ENCODE measurements at places on chromosomes 1 and 21.

DNA sequence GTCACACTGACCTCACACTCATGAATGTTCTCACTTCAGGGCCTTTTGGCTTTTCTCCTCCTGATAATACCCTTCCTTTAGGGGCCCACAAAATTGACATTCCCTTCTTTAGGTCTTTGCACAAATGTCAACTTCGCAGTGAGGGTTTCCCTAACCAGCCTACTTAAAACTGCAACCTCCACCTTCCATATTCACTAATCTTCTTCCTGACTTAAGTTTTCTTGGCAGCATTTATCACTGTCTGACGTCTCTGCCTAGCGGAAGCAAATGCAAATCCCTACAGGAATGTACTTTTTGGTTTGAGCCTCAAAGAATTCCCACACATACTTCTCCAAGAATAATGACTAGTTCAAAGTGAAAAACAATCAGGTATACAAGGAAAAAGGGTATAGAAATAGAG, 32.8 kb downstream of the INTS7 start:
- H3K27me3 ChIP-seq: no peaks in the 10 kb centered on the region
- no peak overlapping the region for H3K4me3 ChIP-seq
- peaks cover 10% of the 10 kb centered on the region for H3K36me3 ChIP-seq
- no peak for DNase-seq
- H3K27ac ChIP-seq: no peak overlapping the region

GRCh38 chr21:46323227-46323709, 402 bp downstream of the C21orf58 start:
- no peak overlapping the region for H3K27ac ChIP-seq
- peaks cover 31% of the 10 kb centered on the region for H3K36me3 ChIP-seq
- peak overlapping the region; percentile 94 for H3K4me3 ChIP-seq
- no peak for DNase-seq
- H3K27me3 ChIP-seq: no peaks in the 10 kb centered on the region
- H3K4me1 ChIP-seq: peaks cover 7% of the 10 kb centered on the region

GRCh38 chr1:161013131-161013487, 7.8 kb downstream of the F11R start:
- H3K36me3 ChIP-seq: peaks cover 30% of the 10 kb centered on the region
- no peak overlapping the region for H3K4me3 ChIP-seq
- no peak for DNase-seq
- peak overlapping the region; percentile 95 for H3K27ac ChIP-seq
- H3K27me3 ChIP-seq: no peaks in the 10 kb centered on the region

DNA sequence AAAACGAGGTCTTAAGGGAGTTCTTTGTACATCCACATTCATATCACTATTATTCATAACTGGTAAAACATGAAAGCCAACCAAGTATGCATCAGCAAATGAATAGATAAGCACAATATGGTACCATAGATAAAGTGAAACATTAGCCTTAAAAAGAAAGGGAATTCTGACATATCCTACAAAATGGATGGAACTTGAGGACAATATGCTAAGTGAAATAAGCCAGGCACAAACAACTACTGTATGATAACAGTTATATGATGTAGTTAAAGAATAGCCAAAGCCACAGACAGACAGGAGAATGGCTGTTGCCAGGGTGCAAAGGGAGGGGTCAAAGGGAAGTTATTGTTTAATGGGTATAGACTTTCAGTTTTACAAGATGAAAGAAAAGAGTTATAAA, 148.9 kb downstream of the EIF4G3 start:
- H3K27ac ChIP-seq: no peak overlapping the region
- H3K4me1 ChIP-seq: no peaks in the 10 kb centered on the region
- DNase-seq: no peak
- no peak overlapping the region for H3K4me3 ChIP-seq
- no peaks in the 10 kb centered on the region for H3K27me3 ChIP-seq
- peaks cover 36% of the 10 kb centered on the region for H3K36me3 ChIP-seq

DNA sequence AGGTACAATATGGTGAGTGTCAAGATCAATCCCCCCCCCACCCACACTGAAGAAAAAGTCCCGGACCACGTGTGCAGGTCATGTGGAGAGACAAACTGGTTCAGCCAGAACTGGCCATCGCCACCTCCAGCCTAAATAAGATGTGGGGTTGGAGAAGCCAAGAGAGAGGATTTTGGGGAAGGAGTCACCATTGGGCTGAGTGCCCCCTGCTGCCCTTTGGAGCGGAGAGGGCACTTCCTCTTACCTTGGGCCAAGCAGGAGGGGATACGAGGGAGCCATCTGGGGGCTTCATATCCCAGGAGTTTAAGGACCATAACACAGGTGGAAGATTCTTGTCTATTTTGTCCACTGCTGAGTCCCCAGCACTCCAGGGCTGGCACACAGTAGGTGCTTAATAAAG, 2.6 kb upstream of the TNFRSF1B start:
- no peak for DNase-seq
- H3K4me1 ChIP-seq: no peaks in the 10 kb centered on the region
- H3K27me3 ChIP-seq: no peaks in the 10 kb centered on the region

DNA sequence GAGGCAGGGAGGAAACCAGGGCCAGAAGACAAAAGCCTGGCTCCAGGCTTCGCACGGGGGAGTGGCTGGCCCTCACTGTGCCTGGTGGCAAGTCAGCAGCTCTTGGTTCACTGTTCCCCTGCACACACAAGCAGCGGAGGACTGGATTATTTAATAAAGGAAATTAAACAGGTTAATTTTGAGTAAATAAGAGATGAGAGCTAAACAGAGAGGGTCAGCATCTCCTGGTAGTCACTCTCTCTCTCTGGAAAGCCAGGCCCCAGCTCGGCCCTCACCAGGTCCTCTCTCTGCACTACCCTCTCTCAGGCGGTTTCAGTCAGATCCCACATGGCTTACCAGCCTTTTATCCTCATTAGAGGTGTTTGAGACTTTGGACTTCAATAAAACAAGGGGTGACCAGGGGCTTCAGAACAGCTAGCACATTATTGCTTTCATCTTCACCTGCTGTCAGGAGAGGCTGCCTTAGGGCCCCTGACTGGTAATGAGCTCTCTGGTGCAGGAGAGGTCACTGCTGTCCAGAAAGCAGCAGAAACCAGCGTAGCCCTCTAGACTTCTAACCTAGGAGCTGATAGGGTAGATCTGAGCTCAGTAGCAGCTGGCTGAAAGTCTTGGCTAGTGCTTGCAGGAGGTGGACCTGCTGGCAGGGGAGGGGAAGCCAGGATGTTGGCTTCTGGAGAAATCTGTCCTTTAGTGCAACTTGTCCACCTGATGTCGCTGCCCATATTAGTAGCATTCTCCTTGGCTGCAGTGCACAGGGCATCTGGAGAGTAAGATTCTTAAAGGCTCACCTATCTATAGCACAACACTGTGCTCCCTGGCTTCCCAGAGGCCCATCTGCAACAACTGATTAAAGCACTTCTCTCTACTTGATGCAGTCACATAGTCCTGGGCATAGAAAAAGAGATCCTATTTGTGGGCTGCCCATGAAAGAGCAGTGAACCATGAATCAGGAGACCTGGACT, 45.9 kb downstream of the SYT6 start:
- no peak overlapping the region for H3K4me3 ChIP-seq
- peaks cover 29% of the 10 kb centered on the region for H3K36me3 ChIP-seq
- peaks cover 5% of the 10 kb centered on the region for H3K4me1 ChIP-seq
- DNase-seq: no peak
- H3K27ac ChIP-seq: no peak overlapping the region

- no peak overlapping the region for H3K27ac ChIP-seq
- H3K36me3 ChIP-seq: peaks cover 4% of the 10 kb centered on the region
- no peak overlapping the region for H3K4me3 ChIP-seq
- H3K27me3 ChIP-seq: no peaks in the 10 kb centered on the region
- no peaks in the 10 kb centered on the region for H3K4me1 ChIP-seq
These were observed 16.2 kb downstream of the CFAP126 start for GRCh38 chr1:161351482-161351881.

DNA sequence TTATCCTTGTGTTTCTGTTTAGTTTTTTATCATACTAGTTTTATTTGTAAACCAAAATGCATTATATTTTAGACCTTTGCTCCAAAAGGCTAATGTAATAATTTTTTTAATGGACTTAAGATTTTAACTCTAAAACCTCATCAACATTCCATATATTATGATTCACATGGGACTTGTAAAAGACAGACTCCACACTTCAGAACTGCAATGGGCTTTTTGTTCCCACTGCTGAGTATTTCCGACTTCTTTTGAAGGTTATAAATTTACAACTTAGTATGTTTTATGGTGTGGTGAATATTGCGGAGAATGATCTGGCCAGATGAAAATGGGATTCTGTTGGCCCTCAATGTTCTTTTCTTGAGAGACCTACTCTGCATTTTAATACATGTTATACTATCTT, 678.5 kb downstream of the USP25 start:
- DNase-seq: no peak
- no peak overlapping the region for H3K4me3 ChIP-seq
- no peaks in the 10 kb centered on the region for H3K36me3 ChIP-seq
- H3K27ac ChIP-seq: no peak overlapping the region
- no peaks in the 10 kb centered on the region for H3K27me3 ChIP-seq

DNA sequence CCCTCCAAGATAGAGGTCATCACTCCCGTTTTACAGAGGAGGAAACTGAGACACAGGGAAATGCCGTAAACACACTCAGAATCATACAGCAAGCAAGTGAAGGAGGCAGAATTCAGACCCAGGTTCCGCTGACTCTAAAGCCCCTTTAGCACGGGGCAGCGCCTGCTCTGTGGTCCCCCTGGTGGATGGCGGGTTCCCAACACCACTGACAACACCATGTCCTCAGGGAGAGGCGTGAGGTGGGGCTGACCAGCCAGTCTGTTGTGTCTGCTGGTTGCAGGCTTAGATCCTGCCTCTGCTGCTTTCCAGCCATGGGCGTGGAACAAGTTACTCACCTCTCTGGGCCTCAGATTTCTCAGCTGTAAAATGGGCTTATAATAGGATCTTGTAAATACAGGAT, 617.3 kb downstream of the MATN1 start:
- peaks cover 2% of the 10 kb centered on the region for H3K36me3 ChIP-seq
- H3K4me3 ChIP-seq: no peak overlapping the region
- DNase-seq: peak; percentile 87
- no peaks in the 10 kb centered on the region for H3K27me3 ChIP-seq
- no peaks in the 10 kb centered on the region for H3K4me1 ChIP-seq
- H3K27ac ChIP-seq: no peak overlapping the region

- H3K27ac ChIP-seq: no peak overlapping the region
- no peak for DNase-seq
- H3K27me3 ChIP-seq: no peaks in the 10 kb centered on the region
- H3K4me1 ChIP-seq: no peaks in the 10 kb centered on the region
- H3K4me3 ChIP-seq: no peak overlapping the region
- H3K36me3 ChIP-seq: no peaks in the 10 kb centered on the region
These were observed 15.6 kb upstream of the HMGCS2 start for GRCh38 chr1:119784191-119784781.

GRCh38 chr1:90986953-90987352, 34.9 kb downstream of the ZNF644 start:
- DNase-seq: no peak
- peaks cover 49% of the 10 kb centered on the region for H3K36me3 ChIP-seq
- H3K4me1 ChIP-seq: no peaks in the 10 kb centered on the region
- H3K27me3 ChIP-seq: no peaks in the 10 kb centered on the region

DNA sequence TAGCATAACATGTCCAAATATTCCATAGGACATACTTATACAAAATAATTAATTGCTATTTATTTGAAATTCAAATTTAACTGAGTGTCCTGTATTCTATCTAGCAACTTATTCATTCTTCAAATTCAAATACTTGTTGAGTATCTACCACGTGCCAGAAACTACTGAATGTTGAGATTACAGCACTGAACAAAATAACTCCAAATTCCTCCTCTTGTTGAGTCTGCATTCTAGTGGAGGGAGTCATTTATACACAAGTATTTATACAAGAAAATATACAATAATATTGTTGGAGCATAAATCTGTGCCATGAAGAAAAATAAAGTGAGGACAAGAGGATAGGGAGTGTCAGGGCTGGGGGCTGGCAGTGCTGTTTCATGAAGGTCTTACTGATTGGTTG, 43.7 kb upstream of the CDC42BPA start:
- H3K36me3 ChIP-seq: no peaks in the 10 kb centered on the region
- no peaks in the 10 kb centered on the region for H3K27me3 ChIP-seq
- no peak overlapping the region for H3K27ac ChIP-seq
- H3K4me1 ChIP-seq: no peaks in the 10 kb centered on the region
- no peak overlapping the region for H3K4me3 ChIP-seq
- DNase-seq: no peak

DNA sequence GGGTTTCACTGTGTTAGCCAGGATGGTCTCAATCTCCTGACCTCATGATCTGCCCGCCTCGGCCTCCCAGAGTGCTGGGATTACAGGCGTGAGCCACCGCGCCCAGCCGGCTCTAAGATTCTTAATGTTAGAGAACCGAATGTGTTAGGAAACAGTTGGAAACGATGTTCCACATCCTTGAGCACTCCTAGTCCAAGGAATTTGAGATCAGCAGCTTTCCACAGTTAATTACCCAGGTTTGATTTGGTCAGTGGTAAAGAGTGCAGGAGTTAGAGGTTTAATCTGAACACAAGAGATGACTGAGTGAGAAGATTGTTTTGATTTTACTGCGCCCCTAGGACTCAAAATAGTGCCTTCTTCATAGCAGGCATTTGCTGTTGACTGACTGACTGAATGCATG, 75.9 kb upstream of the BMP8A start:
- no peak overlapping the region for H3K4me3 ChIP-seq
- H3K27ac ChIP-seq: no peak overlapping the region
- H3K36me3 ChIP-seq: peaks cover 46% of the 10 kb centered on the region
- no peak for DNase-seq

GRCh38 chr1:209670441-209671082, 4.7 kb upstream of the G0S2 start:
- no peak for DNase-seq
- no peaks in the 10 kb centered on the region for H3K36me3 ChIP-seq
- H3K4me1 ChIP-seq: peaks cover 5% of the 10 kb centered on the region
- H3K27me3 ChIP-seq: peaks cover 17% of the 10 kb centered on the region
- no peak overlapping the region for H3K27ac ChIP-seq
- no peak overlapping the region for H3K4me3 ChIP-seq

DNA sequence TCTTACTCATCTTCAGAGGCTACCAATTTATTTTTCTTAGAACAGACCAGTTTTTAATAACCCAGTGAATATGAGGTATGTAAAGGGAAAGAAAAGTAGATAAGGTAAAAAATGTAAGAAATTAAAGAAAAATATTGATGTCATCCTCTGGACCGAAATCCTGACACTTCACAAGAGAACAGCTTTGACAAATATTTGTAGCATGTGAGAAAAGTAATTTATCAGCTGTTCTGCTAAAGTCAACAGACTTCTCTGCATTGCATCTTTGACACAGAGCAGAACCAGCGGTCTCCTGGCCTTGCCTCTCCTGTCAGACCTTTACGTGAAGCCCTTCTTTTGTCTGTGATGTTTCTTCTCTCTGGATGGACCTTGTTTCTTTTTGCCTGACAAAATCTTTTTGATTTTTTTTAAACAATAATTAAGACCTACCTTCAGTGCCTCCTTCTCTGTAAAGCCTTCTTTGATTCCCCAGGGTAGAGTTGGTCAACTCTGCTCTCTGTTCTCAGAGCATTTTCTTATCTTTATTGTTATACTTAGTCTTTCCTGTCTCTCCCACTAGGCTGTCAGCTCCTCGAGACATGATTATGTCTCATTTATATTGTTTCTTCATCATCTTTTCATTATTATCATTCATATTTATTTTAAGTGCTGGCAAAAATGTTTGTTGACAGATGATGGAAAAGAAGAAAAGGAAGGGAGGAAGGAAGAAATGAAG, 35.4 kb downstream of the RGS4 start:
- H3K27me3 ChIP-seq: no peaks in the 10 kb centered on the region
- H3K27ac ChIP-seq: no peak overlapping the region
- DNase-seq: no peak

Measured in H9 (cell line).